ENCODE measurements at places on chromosomes 5 and 9.

DNA sequence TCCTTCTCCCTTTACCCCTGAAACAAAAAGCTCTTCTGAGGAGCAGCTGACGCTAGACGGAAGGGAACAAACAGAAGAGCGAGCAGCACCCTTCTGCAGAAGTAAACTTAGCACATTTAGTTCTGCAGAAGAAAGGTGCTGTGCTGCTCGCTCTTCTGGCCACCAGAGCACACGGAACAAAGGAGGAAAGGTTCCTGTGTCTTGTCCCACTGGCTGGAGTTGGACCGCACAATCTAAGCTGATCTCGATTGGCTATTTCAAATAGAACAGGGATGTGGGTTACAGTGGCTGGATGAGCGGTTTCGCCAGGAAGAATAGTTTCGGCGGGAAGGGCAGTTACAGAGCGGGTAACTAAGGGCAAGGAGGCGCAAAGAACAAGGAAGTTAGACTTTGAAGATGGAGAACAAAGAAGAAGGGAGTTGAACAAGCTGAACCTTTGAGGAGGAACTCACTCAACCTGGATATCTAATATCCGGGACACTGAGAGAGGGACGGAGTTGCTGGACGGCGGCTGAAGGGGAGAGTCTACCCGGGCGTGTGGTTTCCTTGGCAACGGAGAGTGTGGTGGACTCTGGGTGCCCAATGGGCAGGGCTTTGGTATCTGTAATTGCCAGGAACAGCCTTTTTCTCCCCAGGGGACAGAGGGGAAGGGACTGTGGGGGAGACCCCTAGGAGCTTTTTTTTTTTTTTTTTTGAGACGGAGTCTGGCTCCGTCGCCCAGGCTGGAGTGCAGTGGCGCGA is 7.1 kb downstream of the GTF3C5 start:
- DNase-seq, result no peak

DNA sequence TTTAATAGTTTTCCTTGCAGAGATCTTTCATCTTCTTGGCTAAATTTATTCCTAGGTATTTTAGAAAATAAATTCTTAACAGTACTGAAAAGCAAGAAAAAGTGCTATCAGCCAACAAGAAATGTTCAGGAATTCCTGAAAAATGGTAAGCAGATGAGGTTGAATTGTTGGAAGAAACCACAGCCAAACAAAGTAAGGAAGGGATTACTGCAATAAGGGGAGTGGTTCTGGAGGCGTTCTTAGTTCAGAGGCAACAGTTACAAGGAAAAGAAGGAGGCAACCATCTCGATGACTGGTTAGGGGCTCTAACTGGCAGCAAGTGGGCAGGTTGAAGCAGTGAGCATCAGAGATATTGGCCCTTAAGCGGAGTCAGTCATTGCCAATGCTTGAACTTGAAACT is 12.8 kb upstream of the OR13J1 start:
- no peak for DNase-seq

DNA sequence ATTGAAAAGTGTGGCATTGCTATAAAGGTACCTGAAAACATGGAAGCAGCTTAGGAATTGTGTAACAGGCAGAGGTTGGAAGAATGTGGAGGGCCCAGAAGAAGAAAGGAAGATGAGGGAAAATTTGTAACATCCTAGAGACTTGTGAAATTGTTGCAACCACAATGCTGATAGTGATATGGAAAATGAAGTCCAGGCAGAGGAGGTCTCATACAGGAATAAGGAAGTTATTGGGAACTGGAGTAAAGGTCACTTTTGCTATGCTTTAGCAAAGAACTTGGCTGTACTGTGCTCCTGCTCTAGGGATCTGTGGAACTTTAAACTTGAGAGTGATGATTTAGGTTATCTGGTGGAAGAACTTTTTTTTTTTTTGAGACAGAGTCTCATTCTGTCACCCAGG is 43.5 kb downstream of the PTPDC1 start:
- no peak for DNase-seq

- no peak for DNase-seq
Observed at GRCh38 chr9:130480673-130481072, 35.9 kb downstream of the ASS1 start.

- no peak for DNase-seq
Observed at GRCh38 chr9:103990311-103990710, 103.8 kb upstream of the SMC2 start.
